SJCRH30 (cell line): ENCODE measurements at places on chromosomes 16 and 17. TPM values are rescaled to one million over a fixed set of nuclear protein-coding genes. Genes with fewer than 3 reads are reported as not detected.

Gene ZACN
- total RNA-seq: 0.14 and 0.25 TPM in 2 replicates

Gene TP53TG3
- not detected in 2 replicates for total RNA-seq

Gene RUNDC3A
- 0.14 TPM in 1 of 2 replicates, not detected in the other for total RNA-seq

Gene ABCA3
- total RNA-seq: 0.10 TPM in 2 replicates

Gene CCL4L2
- total RNA-seq: not detected in 2 replicates

- DNase-seq: no peak
Observed at GRCh38 chr17:63311416-63311937, 134.6 kb downstream of the CYB561 start.

- DNase-seq: peak; percentile 94
Observed at GRCh38 chr16:2963723-2964474, at the start of gene KREMEN2. Gene KREMEN2 (plus strand): TSS chr16:2964275. CDS start chr16:2964521, 246 bp downstream.

GRCh38 chr17:34703533-34703932 lies 124.2 kb downstream of the TMEM132E start:
- DNase-seq: peak; percentile 82
